ENCODE measurements at places on chromosomes 7 and 10. TPM values are rescaled to one million over a fixed set of nuclear protein-coding genes. Genes with fewer than 3 reads are reported as not detected.
A peak's percentile ranks its signal among the peaks of the same experiment; 100 is the strongest.

The SRRM3 gene
- polyA plus RNA-seq: 2.3 TPM

DNA sequence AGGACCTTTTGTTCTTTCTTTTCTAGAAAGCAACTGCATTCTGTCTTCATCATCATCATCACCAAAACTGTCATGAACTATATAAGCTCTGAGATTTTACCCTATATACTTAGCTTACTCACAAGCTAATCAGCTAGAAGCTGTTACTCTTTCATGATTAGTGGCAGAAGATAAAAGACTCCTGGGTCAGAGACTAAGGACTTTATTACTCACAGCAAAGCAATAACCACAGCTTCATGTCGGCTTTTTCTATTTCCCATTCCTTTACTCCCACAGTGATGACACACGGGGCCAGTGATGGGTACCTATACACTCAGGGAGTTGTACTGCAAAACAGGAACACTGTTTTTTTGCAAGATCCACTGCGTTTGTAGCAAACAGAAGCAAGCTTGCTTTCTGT is 8.4 kb upstream of the C10orf88 start:
- DNase-seq: no peak

GRCh38 chr10:5947471-5948207 is 29.7 kb downstream of the IL15RA start:
- DNase-seq: no peak

- DNase-seq: peak; percentile 73
Observed at GRCh38 chr10:32379318-32379949, 32.5 kb upstream of the EPC1 start.

The EIF5AL1 gene
- polyA plus RNA-seq: 3.3 TPM

- no peak for DNase-seq
Observed at GRCh38 chr7:149414171-149414570, 46.7 kb downstream of the ZNF777 start.

The PLEKHS1 gene
- 0.21 TPM for polyA plus RNA-seq

The FAM53B gene
- polyA plus RNA-seq: 22.3 TPM

- DNase-seq: no peak
Observed at GRCh38 chr7:128812514-128813168, 17.6 kb upstream of the FLNC start.

- DNase-seq: no peak
Observed at GRCh38 chr10:124156524-124157260, 63.3 kb upstream of the CHST15 start.

The SPDYE11 gene
- 0.21 TPM for polyA plus RNA-seq

Data from right renal cortex interstitium (tissue), 3 donors.